ENCODE measurements at places on chromosomes 7 and 10.

DNA sequence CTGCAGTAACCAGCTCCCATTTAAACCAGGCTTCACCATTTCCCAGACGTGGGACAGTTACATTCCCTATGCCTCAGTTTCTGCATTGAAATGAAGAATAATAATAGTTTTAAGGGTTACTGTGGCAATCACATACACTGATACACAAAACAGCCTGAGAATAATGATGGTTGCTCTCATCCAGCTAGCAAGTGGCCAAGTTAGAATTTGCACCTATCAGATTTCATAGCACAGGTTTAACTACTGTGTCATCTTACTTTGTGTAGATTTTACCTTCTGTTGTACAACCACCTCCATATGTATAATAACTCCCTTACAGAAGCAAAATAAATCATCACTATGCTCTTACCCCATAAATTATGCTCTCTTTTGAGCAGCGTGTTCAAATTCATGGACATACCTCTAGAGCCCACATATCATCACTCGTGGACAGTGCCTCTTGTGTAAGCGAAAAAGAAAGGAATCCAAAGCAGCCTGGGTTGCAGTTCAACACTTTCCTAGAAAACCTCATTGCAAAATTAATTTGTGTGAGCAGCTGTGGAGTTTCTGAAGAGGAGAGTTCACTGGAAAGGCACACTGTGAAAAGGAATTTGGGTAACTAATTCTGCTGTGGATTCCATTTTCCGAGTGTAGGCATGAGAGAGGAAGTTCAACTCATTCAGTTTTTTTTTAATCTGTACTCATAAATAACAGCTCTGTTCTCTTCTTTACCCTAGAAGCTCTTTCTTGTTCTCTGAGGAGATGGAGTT is 492.5 kb downstream of the ARL4A start:
- no peak for DNase-seq

DNA sequence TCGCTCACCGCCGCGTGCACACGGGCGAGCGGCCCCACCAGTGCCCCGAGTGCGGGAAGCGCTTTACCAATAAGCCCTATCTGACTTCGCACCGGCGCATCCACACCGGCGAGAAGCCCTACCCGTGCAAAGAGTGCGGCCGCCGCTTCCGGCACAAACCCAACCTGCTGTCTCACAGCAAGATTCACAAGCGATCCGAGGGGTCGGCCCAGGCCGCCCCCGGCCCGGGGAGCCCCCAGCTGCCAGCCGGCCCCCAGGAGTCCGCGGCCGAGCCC is 3.3 kb downstream of the REPIN1 start:
- no peak for DNase-seq

- no peak for DNase-seq
These were observed 148.2 kb upstream of the FERD3L start for GRCh38 chr7:19293431-19293830.

DNA sequence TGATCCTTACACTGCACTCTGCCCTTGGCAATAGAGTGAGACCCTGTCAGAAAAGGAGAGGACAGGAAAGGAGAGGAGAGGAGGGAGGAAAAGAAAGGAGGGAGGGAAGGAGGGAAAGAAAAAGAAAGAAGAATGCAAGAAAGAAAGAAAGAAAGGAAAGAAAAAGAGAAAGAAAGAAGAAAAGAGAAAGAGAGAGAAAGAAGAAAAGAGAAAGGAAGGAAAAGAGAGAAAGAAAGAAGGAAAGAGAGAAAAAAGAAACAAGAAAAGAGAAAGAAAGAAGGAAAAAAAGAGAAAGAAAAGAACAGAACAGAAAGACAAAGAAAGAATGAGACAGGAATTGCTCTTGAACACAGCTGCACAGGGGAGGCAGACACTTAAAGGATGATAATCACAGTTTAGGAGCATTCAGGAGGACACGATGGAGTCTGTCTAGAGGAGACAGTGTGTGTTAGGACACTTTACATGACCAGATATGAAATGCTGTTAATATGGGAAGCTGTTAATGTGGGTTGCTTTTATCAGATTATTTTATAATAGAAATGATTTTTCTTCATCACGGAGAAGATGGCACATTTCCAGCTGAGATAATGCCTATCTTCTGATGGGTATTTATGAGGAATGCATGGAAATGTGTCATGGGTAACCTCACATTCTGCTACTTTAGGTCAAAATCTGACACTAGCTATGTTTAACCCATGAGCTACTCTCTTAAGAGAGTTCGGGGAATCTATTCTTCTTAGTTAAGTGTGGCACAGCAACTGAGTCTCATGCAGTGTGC is 160.5 kb downstream of the BAMBI start:
- DNase-seq, result no peak

GRCh38 chr7:28979776-28980175 is 21.6 kb upstream of the TRIL start:
- no peak for DNase-seq

DNA sequence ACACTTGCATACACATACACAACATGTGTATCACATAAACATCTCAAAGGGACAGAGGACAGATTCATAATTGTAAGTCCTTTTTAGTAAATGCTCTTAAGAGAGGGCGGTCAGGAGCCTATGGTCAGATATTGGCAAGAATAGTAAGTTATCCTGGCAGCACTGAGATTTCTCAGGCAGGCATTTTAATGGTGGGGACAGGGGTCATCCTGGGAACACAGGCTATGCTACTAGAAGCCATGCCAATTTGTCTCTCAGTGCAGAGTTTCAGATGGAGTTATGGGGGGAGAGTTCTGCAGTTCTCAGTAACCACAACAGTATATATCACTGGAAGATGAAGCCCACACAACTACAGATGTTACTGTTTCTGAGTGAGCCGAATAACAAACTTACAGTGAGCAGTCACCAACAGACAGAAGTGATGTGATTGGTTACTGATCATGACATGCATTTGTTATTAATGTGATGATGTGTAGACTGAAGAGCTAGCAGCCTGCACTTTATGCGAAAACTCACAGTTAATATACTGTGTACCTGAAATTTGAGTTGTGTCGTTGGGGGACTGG is 16.4 kb downstream of the ZNF487 start:
- DNase-seq, result no peak

- DNase-seq, result no peak
These were observed 270.8 kb downstream of the GATA3 start for GRCh38 chr10:8325024-8325980.

- no peak for DNase-seq
These were observed 47.4 kb downstream of the GPR37 start for GRCh38 chr7:124718032-124718766.

DNA sequence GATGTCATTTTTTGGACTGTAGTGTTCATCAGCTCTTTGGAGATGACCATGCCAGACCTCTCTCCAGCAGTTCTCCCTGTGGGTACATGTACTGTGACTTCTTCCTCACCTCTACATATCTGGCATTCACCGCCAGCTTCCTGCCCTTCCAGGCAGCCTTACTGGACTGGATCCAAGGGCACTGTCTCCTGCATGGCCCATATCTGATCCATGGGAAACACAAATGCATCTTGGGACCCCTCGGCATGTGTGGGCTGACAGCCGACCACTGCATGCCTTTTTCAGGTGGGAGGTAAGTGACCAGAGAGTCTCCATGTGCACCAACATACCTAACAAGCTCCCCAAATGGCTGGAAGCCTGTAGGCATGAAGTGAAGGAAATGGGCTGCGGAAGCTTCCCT is 3.9 kb upstream of the BLVRA start:
- no peak for DNase-seq

GRCh38 chr10:49735161-49735560 is 27.0 kb downstream of the OGDHL start:
- no peak for DNase-seq

DNA sequence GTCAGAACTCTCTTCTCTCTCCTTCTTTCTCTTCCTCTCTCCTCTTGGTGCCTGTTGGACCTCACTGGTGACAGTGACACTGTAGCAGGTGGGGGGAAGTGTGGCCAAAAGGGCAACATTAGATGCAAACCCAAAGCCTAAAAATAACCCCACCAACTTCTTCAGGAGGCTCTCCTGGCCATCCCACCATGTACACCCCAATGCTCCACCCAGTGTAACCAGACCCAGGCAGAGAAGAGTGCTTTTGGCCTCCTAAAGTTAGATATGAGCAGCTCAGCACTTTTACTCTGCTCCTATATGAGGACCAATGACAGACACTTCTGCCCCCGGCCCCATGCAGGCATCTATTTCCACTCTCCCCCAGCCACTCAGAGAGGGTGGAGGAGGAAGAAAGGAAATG is 5.5 kb downstream of the MYOZ1 start:
- no peak for DNase-seq

DNA sequence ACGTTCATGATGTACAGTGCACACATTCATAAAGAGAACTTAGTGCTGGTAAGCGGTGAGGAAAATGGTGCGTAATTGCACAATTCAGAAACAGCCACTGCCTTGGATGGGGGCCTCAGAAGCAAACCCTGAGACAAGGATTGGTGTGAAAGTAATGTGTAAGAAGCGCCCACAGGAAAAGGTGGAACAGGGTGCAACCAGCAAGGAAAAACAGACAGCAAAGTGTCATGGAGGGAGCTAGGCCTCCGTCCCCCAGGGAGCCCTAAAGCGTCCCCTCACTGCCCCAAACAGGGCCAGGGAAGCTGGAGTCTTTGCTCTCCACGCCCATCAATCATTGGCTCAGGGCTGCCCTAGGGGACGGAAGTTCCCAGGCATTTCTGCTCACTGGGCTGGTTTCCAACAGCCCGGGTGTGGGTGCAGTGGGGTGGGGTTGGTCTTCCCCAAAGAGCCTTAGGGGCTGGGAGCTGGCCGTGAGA is 9.6 kb upstream of the C10orf105 start:
- DNase-seq, result no peak

DNA sequence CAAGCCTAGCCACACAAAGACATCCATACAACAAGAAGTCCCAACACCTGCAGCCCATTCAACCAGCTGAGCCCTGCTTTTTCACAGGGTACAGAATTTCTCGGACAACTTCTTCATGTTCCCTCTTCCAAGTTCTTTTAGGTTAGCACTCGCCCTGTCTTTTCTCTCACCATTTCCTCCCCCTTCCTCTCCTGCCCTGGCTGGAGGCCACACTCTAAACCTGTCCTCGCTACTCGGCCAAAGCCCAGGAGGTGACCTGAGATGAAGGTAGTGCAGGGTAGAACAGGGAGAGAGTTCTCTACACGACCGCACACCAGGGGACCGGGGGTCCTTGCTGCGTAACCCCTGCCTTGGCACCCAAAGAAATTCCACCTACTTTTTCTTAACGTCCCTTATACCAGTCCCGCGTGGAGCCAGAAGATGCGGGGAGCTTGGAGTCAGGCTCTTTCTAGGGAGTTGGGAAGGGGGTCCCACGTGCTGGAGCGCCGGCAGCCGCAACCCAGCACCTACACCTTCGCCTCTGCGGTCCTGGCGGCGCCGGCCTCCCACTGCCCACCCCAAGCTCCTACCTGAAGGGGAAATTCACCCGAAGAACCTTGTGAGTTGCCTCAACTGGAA is 16.0 kb upstream of the DLX6 start:
- DNase-seq, result no peak

- DNase-seq, result no peak
These were observed 24.9 kb upstream of the PANK1 start for GRCh38 chr10:89669985-89670384.

DNA sequence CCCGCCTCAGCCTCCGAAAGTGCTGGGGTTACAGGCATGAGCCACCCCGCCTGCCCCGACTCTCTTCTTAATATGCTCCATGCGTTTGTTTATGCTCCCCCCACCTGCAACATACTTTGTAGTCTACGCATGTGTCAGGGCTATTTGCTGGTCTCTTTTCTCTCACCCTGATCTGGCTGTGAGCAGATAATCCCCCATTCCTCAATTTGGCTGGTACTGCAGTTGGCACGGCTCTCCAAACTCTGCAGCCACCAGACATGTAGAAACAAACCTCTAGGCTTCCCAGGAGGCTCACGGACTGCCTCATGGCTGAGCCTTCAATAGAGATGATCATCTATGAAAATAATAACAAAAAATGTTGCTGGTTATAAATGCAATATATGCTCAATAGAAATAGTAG is 540.3 kb upstream of the GALNT17 start:
- no peak for DNase-seq

DNA sequence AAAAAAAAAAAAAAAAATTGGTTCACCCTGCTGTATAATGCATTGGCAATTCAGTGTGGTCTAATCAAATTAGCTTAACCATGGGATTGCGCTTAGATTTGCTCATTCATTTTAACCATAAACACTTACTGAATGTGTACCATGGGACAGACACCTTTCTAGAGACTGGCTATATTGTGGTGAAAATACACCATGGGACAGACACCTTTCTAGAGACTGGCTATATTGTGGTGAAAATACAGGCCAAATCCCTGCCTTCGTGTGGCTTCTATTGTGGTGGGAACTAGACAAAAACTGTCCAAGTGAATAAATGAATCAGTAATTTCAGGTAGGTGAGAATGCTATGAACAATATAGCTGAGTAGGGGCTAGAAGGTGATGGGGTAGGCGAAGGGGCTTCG is 10.2 kb upstream of the REPIN1 start:
- DNase-seq, result no peak

DNA sequence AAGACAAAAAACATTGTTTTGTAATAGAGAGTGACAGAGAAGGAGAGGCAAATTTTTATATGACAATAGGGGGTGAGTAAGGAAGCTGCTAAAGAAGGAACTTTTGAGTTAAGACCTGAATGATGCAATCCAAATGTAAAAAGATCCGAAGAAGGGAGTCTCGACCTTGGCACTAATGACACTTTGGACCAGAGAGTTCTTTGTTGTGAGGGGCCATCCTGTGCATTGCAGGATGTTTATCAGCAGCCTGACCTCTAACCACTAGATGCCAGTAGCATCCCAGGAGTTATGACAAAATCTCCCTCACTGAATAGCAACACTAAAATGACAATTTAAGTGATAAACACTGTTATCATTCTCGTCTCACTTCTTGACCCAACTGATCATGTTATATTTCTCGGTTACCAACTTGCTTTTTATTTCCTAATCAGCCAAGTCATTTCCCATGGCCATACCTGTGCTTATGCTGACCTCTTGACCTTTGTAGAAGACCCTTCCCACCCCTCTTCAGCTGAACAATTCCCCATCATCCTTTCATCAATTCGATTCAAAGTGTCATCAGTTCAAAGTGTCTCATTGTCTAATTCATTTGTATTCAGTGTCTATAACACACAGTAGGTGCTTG is 30.0 kb downstream of the DGKI start:
- DNase-seq, result no peak

GRCh38 chr7:2508327-2509215 is 11.0 kb upstream of the LFNG start:
- DNase-seq, result peak; percentile 92

DNA sequence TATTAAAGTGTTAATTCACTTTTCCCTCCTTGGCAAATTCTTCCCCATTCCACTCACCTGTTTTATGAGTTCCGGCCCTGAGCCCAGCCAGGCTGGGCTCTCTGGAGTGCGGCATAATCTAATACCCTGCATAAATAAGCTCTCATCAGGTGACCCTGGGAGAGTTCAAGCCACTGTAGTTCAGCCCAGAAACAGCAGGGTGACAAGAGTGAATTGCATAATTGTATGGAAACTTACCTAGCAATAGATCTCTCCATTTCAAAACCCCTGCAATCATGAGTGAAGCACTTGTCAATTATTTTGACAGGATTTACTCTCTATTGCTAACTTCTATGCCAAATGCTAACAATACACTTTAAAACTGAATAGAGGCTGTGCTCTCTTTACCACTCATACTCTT is 94.7 kb downstream of the OSBPL3 start:
- no peak for DNase-seq

Data from SW480 (cell line).